Amniotic epithelial cell (primary cell): ENCODE measurements at places on chromosomes 3 and 15.
A peak's percentile ranks its signal among the peaks of the same experiment; 100 is the strongest.

GRCh38 chr3:13258986-13259514 is 161.1 kb downstream of the NUP210 start:
- DNase-seq = no peak

DNA sequence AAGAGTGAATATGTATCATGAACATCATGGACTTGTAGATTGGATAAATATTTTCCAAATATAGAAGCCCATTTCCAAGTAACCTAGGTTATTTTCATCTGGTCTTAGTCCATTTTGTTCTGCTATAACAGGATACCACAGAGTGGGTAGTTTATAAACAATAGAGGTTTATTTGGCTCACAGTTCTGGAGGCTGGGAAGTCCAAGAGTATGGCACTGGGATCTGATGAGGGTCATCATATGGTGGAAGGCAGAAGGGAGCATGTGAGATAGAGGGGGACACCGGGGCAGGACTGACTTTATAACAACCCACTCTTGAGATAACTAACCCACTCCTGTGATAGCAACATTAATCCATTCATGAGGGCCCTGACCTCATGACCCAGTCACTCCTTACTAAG is 9.4 kb upstream of the MGA start:
- DNase-seq = no peak

GRCh38 chr15:83653639-83654378 is at the start of gene ADAMTSL3:
TSS of gene ADAMTSL3 (plus strand) at chr15:83654123. CDS start at chr15:83655762, 1,639 bp downstream.
- DNase-seq = peak; percentile 20

GRCh38 chr3:37194533-37194932 is 20.2 kb upstream of the LRRFIP2 start:
- no peak for DNase-seq

DNA sequence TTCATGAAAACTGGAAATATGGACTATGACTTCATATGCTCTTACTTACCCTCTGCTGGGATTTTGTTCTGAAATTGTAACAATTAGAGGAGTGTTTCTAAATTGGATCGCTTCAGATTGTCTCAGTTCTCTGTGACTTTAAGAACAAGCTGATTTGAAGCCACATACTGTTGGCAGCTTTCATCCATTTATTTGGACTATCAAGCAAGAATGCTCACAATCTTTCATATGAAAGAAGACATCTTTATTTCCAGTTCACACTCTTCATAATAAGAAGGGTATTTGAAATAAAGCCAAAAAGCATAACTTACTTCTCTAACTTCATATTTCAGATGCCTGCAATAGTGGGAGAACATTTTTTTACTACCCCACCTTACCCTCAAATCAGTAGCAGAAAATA is 491.6 kb upstream of the TPRG1 start:
- DNase-seq = peak; percentile 51

- no peak for DNase-seq
Observed at GRCh38 chr15:42490291-42490670, 660 bp downstream of the ZNF106 start.

- DNase-seq = no peak
Observed at GRCh38 chr15:74121039-74121438, 9.3 kb upstream of the ISLR2 start.

GRCh38 chr3:29333576-29333975 is 52.7 kb downstream of the RBMS3 start:
- DNase-seq = no peak

GRCh38 chr3:107430996-107431245 is 53.7 kb downstream of the CCDC54 start:
- peak; percentile 10 for DNase-seq

DNA sequence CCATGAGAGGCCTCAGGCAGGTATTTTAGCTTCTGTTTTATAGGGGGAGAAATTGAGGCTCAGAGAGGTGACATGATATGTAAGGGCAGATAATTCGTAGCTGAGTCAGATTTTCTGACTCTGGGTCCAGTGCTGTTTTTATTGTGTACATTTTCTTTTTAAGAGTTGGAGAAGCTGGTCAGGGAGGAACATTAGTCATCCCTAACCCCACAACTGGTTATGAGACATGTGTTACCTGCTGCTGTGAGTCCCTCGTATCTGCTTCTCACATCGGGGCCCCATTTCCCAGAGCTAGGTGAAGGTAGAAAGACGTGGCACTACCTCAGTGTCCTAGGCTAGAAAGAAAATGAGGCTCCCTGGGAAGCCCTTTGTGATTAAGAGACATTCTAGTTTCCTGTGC is 28.6 kb downstream of the GALNT15 start:
- peak; percentile 58 for DNase-seq
